Smooth muscle cell of the pulmonary artery (primary cell): ENCODE measurements at places on chromosomes 6 and 20. TPM values are rescaled to one million over a fixed set of nuclear protein-coding genes. Genes with fewer than 3 reads are reported as not detected.

LY6G6C gene
- total RNA-seq = not detected in 2 replicates

ZNF184 gene
- total RNA-seq = 5.0 and 5.1 TPM in 2 replicates

FOXC1 gene
- total RNA-seq = 8.2 and 19.5 TPM in 2 replicates

C20orf141 gene
- total RNA-seq = not detected in 2 replicates

HRH3 gene
- not detected in 2 replicates for total RNA-seq

RAB44 gene
- total RNA-seq = 0.03 TPM in 1 of 2 replicates, not detected in the other

XKR7 gene
- total RNA-seq = under 0.01 TPM in 1 of 2 replicates, not detected in the other

LHFPL5 gene
- total RNA-seq = not detected in 2 replicates

SLC4A11 gene
- 0.20 and 1.2 TPM in 2 replicates for total RNA-seq

TRIM31 gene
- not detected in 2 replicates for total RNA-seq

CRISP3 gene
- total RNA-seq = not detected in 2 replicates

SRXN1 gene
- 68.8 and 104 TPM in 2 replicates for total RNA-seq

SIM1 gene
- total RNA-seq = under 0.01 TPM in 1 of 2 replicates, not detected in the other

COL12A1 gene
- 211 and 724 TPM in 2 replicates for total RNA-seq

ZNF334 gene
- 0.83 and 3.9 TPM in 2 replicates for total RNA-seq

KHDC1L gene
- not detected in 2 replicates for total RNA-seq

COX4I2 gene
- 0.13 TPM in 1 of 2 replicates, not detected in the other for total RNA-seq

DNMT3B gene
- 1.7 and 2.2 TPM in 2 replicates for total RNA-seq

SIRPB2 gene
- 0.33 TPM in 1 of 2 replicates, not detected in the other for total RNA-seq

EDN1 gene
- total RNA-seq = 23.8 and 24.9 TPM in 2 replicates

PRPH2 gene
- 0.50 and 0.91 TPM in 2 replicates for total RNA-seq

BMP6 gene
- total RNA-seq = 38.6 and 57.1 TPM in 2 replicates

REV3L gene
- total RNA-seq = 37.9 and 51.5 TPM in 2 replicates

PRL gene
- not detected in 2 replicates for total RNA-seq
